ENCODE measurements at places on chromosomes 16 and 17.

DNA sequence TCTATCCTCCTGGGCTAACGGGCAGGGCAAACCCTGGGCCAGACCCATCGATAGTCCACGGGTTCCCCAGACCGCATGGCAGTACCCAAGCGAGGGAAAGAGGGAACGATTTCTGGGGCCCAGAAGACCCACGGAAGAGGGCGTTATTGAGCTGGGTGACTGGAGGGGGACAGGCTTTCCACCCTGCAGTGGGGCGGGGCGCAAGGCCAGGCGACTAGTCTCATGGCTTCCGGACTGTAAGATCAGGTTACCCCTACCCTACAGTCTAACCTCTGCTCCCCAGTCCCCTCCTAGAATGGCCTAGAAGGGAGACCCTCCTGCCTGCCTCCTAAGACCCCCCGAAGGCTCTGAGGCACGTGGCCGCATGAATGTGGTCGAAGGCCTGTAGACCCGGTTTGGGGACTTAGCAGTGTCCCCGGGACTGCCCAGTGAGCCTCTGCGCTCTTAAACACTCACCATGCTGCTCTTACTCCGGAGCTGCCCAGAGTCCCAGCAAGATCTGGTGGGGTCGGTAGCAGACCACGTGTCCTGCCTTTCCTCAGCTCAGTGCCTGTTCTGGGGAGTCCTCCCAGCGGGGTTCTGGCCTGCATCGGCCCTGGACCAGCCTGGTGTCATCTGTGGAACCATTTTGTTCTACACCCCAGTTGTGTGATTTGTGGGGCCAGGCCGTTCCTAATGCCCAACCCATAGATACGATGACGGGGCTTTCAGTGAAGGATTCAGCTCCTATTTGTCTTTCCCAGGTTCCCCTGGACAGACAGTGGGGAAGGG, 13.2 kb upstream of the AURKB start:
- peak; percentile 89 for DNase-seq

- DNase-seq: no peak
Measured at GRCh38 chr17:30312226-30312625, 20.5 kb upstream of the BLMH start.

DNA sequence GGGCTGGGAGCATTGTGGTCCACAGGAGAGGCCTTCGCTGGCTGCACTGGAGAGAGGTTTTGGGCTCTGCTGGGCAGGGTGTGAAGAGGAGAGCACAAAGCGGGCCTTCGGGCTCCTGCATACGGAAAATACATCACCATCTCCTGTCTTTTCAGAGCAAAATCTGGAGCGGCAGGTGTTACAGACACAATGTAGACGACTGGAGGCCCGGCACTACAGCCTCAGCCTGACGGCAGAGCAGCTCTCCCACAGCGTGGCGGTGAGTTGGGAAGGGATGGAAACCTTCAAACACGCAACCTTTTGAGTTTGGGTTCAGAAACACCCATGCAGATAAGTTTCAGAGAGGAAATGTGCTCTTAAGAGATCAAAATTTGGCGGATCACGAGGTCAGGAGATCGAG, 17.9 kb downstream of the GINS2 start:
- no peak for DNase-seq

- DNase-seq: no peak
Measured at GRCh38 chr16:9238346-9238745, 146.9 kb downstream of the HAPSTR1 start.

DNA sequence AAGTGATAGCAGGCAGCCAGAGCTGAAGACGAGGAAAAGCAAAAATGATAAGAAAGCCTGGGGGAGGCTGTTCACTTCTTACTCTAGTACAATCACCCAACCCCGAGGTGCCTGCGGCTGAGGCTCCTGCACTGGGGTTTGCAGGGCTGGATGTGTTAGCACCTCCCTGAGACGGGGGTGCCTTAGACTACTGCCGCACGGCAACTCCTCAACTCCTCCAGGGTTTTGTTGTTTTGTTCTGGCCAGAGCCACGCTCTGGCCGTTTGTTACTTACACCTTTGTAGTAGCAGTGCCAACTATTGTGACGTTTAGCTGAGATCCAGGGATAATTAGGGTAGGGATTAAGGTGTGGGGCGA, 51.5 kb downstream of the LDHD start:
- DNase-seq: peak; percentile 90

- no peak for DNase-seq
Measured at GRCh38 chr17:7318121-7318860, 3.1 kb upstream of the GPS2 start.

DNA sequence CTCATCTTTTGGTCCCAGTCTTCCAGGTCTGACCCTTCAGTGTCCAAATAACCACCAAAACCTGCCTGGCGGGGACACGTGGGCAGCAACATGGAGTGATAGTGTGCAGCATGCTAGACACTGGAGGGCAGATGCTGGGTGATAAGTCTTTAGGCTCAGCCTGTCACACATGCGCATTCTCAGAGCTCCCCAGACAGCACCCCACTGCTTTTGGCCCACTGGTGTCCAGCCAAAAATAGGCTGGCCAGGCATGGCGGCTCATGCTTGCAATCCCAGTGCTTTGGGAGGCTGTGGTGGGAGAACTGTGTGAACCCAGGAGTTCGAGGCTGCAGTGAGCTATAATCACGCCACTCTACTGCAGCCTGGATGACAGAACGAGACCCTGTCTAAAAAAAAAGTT, 12.3 kb downstream of the GINS2 start:
- peak; percentile 59 for DNase-seq

DNA sequence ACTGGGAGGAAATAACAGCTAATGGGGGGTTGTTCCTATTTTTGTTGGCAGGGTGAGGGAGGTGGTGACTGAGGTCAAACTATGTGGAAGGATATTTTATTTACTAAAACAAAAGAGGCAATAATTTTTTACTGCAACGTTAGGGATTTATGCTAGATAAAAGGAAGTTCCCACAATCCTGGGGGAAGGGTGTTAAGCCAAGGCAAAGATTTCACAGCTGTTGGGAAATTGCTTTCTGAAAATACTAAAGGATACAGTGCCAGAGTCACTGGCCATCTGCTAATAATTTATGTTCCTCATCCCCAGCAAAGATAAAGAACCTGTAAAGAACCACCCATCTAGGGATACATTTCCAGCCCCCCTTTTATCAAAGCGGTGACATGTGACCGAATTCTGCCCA, 756.0 kb upstream of the RBFOX1 start:
- no peak for DNase-seq

DNA sequence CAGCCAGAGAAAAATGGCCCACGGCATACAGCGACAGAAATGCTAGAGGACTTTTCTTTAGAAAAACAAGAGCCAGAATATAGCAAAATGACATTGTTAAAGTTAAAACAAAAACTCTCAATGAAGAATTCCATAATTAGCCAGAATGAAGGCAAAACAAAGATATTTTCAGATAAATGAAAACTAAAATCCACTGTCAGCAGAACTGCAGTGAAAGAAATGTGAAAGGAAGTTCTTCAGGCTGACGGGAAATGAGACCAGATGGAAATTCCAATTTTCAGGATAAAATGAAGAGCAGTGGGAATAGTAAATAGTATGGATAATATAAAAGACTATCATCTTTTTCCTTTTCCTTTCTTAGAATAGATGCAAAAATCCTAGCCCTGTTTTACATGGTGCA, 38.4 kb downstream of the ZCCHC14 start:
- DNase-seq: no peak

DNA sequence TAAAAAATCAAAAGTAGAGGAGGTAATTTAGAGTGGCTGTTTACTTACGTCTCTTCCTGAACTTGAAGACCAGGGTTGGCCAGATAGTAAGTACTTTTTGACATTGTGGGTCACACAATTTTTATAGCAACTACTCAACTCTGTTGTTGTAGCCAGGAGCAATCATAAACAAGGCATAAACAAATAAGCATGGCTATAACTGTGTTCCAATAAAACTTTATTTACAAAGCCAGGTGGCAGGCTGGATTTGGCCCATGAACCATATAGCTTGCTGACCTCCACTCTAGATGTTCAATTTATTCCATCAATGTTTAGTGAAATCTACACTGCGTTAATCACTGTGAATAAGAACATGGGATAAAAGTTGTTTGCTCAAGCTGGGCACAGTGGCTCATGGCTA, 500.4 kb upstream of the ERCC4 start:
- DNase-seq: no peak

- DNase-seq: no peak
Measured at GRCh38 chr17:56009795-56010651, 143.3 kb upstream of the ANKFN1 start.

GRCh38 chr17:30005709-30006320, 64.4 kb downstream of the EFCAB5 start:
- no peak for DNase-seq

DNA sequence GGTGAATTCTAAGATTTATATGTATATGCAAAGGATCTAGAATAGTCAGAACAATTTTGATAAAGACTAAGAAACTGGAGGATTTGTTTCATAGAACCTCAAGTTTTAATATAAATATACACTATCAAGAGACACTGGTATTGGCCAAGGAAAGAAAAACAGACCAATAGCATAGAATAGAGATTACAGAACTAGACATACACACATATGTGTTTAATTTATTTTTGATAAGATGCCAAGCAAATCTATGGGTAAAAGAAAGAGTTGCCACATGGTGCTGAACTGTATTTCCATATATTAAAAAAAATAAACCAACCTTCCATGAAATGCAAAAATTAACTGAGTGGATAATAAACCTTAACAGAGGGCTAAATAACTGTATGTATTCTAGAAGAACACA, 27.9 kb upstream of the LRRC37A3 start:
- DNase-seq: no peak

GRCh38 chr16:85984947-85985451, 86.0 kb downstream of the IRF8 start:
- no peak for DNase-seq

DNA sequence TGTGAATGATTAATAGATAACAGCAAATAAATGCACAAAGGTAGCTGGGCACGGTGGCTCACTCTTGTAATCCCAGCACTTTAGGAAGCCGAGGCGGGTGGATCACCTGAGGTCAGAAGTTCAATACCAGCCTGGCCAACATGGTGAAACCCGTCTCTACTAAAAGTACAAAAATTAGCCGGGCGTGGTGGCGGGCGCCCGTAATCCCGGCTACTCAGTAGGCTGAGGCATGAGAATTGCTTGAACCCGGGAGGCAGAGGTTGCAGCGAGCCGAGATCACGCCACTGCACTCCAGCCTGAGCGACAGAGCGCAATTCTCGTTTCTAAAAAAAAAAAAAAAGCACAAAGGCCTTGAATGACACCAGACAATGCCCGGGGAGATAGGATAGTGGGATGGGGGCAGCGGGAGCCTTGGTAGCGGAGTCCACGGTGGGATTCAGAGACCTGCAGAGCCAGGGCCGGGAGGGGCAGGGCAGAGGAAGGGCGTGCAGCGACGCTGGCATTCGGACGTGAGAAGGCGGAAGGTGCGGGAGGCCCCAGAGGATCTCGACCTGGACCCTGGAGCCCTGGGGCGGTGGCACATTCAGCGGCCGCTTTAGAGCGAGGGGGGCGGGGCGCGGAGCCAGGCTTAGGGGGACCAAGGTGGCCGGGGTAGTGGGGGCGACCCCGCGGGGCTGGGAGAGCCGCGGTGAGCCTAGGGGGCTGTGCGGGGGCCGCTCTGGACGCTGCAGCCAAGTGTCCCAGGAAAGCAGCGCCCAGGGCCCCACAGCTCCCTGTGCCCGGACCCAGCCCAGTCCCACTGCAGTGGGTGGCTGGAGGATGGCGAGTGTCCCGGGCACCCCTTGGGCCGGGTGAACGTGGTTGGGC, 999 bp upstream of the FLYWCH2 start:
- DNase-seq: peak; percentile 61

- no peak for DNase-seq
Measured at GRCh38 chr17:43142153-43142552, 17.0 kb upstream of the BRCA1 start.

GRCh38 chr17:50598487-50598886, 36.2 kb upstream of the ABCC3 start:
- no peak for DNase-seq

DNA sequence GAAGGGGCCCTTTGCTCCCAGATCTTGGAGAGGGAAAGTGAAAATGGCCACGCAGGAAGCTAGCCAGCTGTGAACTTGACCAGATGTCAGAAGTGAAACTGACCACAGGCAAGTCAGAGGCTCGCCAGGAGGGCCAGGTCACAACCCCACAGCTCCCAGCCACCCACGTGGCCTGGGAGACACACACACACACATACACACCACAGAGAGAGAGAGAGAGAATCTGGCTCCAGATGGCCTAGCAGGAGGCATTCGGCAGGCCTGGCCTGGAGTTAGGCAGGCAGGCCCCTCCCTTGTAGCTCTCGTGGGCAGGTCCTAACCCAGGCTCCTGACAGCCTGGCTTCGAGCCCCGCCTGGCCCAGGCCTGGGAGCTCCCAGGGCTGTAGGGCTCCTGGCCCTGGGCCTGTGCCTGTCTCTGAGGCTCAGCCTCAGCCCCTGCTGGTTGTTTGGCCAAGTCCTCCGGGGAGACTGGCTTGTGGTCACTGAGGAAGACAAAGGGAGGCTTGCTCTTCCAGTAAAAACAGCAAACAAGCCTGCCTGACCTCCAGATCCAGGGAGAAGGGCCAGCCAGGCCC, 20.2 kb downstream of the NGFR start:
- DNase-seq: peak; percentile 44

DNA sequence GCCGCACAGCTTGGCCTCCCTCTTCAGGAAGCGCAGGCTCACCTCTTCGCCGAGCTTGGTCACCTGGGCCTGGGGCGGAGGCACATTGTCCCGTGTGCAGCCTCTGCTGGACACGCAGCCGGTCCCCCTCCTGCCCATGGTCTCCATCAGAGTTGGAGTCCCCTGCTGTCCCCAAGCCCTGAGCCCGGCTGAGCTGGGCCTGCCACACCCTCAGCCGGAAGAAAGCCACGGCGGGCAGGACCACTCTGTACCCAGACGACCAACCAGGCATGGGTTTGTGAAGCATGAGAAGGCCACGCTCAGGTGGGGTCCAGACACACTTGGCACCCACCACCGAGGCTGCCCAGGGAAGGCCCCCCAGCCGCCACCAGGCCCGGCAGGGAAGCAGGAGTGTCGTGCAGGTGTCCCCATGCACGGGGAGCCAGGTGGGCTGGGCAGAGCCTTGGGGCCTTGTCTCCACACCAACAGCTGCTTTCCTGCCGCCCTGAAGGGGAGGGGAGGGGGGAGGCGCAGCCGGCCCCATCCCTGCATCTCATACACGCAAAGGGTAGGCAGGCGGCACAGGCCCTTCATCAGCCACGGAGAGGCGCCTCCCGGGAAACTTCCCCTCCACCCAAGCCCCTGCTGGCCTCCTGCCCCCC, 5.2 kb downstream of the CCDC154 start:
- no peak for DNase-seq

DNA sequence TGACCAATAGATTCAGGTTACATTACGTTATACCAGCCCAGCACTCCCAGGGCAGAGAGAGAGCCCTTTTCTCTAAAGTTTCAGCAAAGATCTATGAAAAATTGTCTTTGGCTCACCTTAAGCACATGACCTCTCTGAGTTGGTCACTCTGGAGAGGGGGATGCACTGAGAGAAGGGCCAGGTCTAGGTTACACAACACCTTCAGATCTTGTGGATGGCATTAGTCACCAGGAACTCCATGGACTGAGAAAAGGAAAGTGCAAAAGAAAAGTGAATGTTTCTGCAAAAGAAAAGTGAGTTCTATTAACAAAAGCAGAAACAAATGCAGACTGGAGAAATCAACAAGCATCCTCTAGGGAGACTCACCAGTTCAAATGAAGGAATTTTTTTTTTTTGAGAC, 253.3 kb upstream of the SALL1 start:
- no peak for DNase-seq

- DNase-seq: no peak
Measured at GRCh38 chr17:30219833-30220232, 15.7 kb downstream of the SLC6A4 start.
